Panc1 (cell line): ENCODE measurements at places on chromosomes 7 and 10.

GRCh38 chr7:150955519-150956394 is 22.4 kb downstream of the KCNH2 start:
- DNase-seq: no peak

DNA sequence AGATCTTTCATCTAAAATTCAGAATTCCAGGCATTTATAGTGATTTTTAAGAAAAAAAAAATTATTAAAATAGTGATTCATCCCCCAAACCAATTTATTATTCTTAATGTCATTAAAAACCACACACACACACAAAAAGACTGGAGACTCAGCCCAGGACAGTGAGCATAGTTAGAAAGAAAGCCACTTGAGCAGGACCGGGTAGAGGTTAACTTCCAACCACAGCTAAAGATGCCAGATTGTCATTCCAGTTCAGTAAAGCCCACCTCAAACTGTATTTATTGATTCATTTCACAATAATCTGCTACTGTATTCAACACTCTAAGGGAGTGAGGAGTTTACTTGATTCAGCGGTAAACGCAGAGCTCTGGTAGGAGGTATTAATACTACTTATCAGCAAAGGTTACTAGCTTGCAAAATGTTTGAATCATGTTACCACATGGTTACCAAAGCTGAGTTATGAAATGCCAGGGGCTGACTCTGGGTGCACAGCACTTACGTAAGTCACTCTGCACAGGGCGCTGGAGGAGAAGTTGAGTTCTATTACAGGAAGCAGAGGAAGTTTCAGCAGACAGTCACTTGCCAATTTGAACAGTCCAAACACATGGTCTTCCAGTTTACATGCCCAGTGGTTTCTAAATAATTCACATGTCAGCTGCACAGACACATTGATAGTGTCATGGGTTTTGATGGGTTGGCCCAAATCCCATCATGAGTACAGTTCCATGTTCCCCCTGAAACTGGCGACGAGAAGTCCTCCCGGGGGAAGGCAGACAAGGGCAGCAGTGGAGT is 64.6 kb downstream of the KLF6 start:
- DNase-seq: no peak

- DNase-seq: no peak
Measured at GRCh38 chr10:24113901-24114300, 95.0 kb upstream of the KIAA1217 start.

- no peak for DNase-seq
Measured at GRCh38 chr7:100374601-100375000, 1.3 kb downstream of the PILRA start.

DNA sequence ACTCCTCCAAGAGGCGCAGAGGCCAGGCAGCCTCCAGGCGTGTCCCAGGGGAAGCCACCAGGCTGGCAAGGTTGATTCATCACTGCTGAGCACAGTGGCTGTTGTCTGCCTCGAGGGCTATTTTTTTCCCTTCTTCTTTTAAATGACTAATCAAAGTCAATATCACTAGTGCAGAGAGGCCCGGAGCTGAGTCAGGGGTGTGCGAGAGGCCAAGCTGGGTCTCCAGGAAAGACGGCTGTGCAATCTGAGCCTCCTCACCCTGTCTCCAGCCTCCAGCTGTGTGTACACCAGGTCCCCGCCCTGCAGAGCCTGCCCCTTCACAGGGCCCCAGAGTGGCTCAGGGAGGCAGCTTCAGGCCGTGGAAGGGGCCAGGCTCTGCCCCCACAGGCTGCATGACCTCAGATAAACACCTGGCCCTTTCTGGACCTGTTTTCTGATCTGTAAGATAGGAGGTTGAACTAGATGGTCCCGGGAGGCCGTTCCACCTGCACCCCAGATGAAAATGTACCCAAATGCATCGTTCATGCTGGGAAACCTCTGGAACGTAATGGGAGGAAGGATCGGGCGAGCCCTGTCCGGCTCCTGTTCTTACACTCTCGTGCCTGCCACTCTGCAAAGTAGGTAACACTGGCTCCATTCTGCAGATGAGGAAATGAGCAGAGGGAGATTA is 3.7 kb downstream of the STX1A start:
- DNase-seq: peak; percentile 98

GRCh38 chr7:30562498-30562897 is 32.2 kb upstream of the GARS1 start:
- DNase-seq: no peak

- no peak for DNase-seq
Measured at GRCh38 chr7:130490311-130490791, 1.5 kb upstream of the MEST start.

DNA sequence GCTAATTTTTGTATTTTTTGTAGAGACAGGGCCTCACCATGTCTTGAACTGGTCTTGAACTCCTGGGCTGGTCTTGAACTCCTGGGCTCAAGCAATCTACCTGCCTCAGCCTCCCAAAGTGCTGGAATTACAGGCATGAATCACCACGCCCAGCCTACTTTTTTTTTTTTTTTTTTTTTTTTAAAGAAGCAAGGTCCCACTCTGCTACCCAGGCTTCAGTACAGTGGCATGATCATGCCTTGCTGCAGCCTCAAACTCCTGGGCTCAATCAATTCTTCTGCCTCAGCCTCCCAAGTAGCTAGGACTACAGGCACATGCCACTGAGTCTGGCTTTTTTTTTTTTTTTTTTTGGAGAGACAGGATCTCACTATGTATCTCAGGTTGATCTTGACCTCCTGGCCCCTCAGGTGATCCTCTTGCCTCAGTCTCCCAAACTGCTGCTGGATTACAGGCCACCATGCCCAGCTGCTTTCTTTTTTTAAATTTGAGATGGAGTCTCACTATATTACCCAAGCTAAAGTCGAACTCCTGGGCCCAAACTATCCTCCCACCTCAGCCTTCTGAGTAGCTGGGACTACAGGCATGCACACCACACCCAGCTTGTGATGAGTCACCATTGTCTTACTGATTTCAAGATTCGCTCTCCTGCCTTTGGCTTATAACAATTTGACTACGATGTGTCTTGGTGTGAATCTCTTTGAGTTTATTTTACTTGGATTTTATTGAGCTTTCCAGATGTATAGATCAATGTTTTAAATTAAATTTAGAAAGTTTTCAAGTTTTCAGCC is 9.0 kb downstream of the RPEL1 start:
- DNase-seq: no peak

DNA sequence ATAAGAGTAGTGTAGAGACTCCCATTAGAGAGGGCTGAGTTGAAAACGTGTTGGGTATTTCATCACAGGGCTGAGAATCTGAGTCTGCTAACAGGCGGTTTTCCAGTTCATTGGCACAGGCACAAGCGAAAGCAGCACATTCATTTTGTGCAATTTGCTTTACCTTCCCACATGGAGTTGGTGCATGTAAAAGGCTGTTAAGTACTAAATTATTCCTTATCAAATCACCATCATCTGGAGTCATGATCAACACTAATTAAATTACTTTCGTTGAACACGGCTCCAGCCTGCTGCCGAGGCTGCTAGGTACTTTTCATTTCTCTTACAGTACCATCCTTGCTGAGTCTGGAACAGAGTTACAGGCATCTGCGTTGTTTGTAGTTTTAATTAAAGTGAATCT is 43.8 kb downstream of the ETV1 start:
- no peak for DNase-seq

DNA sequence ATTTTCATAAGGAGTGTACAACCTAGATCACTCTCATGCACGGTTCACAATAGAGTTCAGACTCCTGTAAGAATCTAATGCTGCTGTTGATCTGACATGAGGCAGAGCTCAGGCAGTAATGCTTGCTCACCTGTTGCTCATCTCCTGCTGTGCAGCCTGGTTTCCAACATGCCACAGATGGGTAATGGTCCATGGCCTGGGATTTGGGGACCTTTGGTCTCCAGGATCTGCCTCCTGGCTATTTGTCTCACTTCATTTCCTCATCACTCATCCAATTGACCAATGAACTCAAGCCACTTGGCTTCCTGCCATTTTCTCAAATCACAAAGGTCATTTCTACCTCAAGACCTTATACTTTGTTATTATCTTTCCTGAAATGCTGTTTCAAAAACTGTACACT is 786.1 kb downstream of the ANKRD7 start:
- no peak for DNase-seq

DNA sequence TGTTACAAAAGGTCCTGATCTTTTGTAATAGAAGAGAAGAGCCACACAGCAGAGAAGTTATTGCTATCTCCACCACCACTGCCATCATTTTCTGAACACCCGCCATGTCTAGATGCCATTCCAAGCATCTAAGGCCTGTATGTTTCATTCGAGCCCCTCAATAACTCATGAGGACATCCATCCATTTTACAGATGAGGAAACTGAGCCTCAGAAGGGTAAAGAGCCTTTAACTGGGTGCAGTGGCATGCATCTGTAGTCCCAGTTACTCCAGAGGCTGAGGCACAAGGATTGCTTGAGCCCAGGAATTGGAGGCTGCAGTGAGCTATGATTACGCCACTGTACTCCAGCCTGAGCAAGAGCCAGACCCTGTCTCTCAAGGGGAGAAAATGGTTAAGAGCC is 39.3 kb downstream of the UBE2H start:
- no peak for DNase-seq

GRCh38 chr7:128450409-128450808 is 5.3 kb upstream of the HILPDA start:
- no peak for DNase-seq

GRCh38 chr7:155380976-155381851 is 76.7 kb upstream of the EN2 start:
- DNase-seq: no peak

DNA sequence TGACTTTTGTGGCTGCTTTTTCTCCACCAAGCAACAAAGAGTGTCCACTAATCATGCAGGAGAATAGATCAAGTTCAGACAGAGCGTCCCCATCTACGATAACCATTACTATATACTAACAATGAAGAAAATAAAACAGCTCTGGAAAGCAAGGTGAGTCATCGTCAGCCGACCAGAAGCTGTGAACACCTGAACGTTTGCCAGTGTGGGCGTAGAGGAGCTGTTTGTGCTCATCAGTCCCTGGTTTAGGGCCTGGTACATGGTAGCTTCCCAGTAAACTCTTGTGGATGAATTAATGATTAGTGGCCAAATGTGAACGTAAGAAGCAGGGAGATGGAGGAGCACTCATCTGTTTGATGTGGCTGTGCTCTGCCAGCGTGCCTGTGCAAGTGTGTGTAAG is 180.7 kb downstream of the EVX1 start:
- no peak for DNase-seq

DNA sequence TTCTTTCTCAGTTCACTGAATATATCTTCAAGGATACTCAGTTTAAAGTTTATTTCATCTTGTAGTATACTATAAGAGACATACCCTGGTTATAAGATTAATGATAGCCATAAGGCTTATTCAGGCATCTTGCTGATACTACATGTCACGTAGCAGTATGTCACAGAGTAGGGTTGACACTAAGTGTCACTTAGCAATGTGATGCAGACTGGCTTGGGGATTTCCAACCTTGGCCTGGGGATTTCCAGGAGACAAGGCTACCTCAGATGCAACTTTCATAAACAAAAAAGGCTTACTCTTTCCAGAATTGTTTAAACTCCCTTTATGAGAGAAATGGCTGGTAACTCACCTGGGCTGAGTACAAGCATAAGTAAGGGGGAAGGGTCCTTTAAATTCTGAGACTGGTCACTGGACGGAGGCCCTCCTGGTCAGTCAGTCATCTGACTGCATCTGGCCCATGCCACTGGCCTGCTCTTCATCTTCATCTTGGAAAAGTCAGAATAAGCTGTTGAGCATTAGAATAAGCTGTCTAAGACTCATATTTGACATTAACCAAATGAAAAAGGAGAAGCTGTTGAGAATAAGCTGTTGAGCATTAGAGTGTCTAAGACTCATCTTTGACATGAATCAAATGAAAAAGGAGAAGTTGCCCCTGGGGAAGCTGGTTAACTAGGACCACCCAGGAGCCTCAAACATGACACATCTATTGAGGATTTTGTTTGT is 9.5 kb downstream of the SLC13A1 start:
- DNase-seq: no peak

DNA sequence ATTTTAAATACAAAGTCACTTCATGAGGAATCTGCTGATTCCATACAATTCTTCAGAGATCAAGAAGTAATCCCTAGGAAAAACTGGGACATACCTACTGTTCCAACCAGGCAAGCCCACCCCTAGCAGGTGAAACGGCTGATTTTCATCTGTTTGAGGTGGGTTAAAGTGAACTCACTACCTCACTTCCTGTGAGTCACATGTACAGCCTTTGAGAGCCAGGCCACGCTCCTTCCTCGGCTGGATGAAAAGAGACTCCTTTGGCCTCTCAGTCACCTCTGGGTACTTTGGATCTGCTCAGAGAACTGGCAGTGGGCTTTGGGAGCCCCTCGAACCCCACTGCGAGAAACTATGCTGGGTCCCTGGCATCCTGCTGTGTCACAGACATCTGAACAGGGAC is 68.2 kb downstream of the CHST15 start:
- DNase-seq: no peak

GRCh38 chr10:78415111-78415510 is 381.4 kb downstream of the RPS24 start:
- DNase-seq: no peak

- no peak for DNase-seq
Measured at GRCh38 chr7:20151708-20152456, 65.3 kb downstream of the MACC1 start.

- DNase-seq: no peak
Measured at GRCh38 chr10:30422151-30422695, 11.8 kb upstream of the MAP3K8 start.

GRCh38 chr7:17709127-17709526 is 231.2 kb downstream of the SNX13 start:
- DNase-seq: no peak
